ENCODE measurements at places on chromosomes 5 and 9. TPM values are rescaled to one million over a fixed set of nuclear protein-coding genes. Genes with fewer than 3 reads are reported as not detected.

Gene ANKS6
- 39.7 TPM for total RNA-seq

Gene FOXD4L3
- 0.36 TPM for total RNA-seq

Gene LCN9
- 0.57 TPM for total RNA-seq

Gene SEMA5A
- total RNA-seq: 4.3 TPM

Gene C9orf153
- total RNA-seq: 0.69 TPM

Gene ADRB2
- 0.22 TPM for total RNA-seq

- H3K4me3 ChIP-seq: no peak overlapping the region
- H3K27me3 ChIP-seq: peaks cover 23% of the 10 kb centered on the region
- peaks cover 6% of the 10 kb centered on the region for H3K4me1 ChIP-seq
- no peak overlapping the region for H3K27ac ChIP-seq
Measured at GRCh38 chr5:146630472-146630871, 114.5 kb upstream of the GPR151 start.

DNA sequence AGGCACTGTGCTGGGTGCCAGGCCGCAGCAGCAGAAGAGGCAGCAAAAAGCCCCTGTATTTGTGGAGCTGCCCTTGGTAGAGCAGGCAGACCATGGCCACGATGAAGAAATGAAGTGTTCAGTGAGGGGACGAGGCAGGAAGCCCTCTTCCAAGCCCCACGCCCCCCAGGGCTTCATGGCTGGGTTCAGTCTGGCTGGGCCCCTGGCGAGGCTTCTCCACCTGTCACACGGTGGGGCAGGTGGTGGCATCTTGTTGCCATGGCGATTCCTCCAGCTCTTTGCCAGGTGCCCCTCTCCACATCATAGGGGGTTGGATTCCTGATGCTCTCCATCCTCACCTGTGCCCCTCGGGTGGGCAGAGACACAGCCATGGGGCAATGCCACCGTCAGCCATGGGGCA is 21.5 kb downstream of the ADGRD2 start:
- H3K4me3 ChIP-seq: no peak overlapping the region
- H3K27me3 ChIP-seq: peaks cover 14% of the 10 kb centered on the region
- no peaks in the 10 kb centered on the region for H3K36me3 ChIP-seq
- H3K27ac ChIP-seq: peak overlapping the region; percentile 62

DNA sequence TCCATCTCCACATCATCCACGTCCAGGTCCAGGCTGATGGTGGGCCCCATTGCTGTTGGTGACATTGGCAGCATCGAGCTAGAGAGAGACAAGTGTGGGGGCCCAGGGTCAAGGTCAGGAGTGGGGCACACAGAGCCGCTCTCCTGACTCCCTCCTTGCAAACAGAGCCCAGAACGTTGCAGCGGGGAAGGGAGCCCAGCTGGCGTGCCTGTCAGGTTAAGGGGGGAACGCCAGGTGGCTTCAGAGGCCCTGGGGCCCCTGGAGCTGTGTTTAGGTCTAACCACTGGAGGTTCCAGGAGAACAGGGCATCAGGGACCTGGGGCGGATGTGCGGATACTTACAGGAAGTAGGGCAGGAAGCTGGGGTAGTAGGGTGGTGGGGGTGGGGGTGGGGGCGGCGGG is 7.5 kb downstream of the RNF44 start:
- H3K36me3 ChIP-seq: peaks cover 5% of the 10 kb centered on the region
- no peak overlapping the region for H3K4me3 ChIP-seq
- no peak overlapping the region for H3K27ac ChIP-seq
- DNase-seq: no peak
- H3K27me3 ChIP-seq: no peaks in the 10 kb centered on the region

DNA sequence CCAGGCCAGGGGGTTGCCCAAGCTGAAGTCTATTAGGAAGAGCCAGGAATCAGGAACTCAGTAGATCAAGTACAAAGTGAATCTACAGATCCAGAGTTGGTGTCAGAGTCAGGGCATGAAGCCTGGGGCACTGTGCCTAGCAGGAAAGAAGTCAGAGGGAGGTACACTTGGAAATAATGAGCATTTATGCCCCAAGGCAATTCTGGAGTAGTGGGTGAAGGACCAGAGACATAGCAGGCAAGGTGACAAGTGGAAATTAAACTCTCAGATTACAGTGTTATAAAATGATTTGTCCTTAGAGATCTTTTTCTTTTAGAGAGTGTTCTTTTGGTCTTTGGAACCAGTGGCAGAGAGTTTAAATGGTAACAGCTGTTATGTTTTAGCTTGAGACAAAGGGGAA is 138.0 kb downstream of the ADAMTSL1 start:
- no peaks in the 10 kb centered on the region for H3K36me3 ChIP-seq
- H3K27me3 ChIP-seq: no peaks in the 10 kb centered on the region
- no peaks in the 10 kb centered on the region for H3K4me1 ChIP-seq
- no peak for DNase-seq
- no peak overlapping the region for H3K4me3 ChIP-seq

DNA sequence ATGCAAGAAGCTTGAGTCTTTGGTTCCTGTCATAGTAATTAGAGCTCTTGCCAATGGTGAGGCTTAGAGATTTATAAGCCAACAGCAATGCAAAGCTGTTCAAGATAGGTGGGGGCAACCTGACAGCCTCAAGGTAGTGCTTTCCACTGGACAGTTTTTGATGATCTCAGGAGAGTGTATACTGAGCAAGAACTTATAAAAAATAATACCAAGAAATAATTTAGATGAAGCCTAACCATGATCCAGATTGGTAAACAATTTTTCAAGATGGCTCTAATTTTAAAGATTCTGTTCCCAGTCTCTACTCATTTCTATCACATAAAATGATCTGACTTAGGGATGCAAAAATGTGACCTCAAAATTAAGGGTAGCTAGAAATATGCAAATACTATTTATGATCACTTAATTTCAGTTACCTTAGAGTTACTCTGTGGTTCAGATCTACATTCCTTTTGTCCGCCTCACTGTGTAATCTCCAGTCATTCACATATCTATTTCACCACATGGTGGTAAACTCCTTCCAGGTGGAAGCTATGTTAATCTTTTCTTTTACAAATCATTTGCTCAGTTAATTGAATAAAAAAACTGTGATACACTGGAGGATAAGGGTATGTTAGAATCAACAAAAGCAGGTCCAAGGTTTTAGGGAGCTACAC is 1228.0 kb upstream of the C9orf72 start:
- no peak overlapping the region for H3K4me3 ChIP-seq
- no peaks in the 10 kb centered on the region for H3K36me3 ChIP-seq
- no peak for DNase-seq
- no peaks in the 10 kb centered on the region for H3K4me1 ChIP-seq
- H3K27ac ChIP-seq: no peak overlapping the region

GRCh38 chr9:119758241-119758640 is 389.0 kb upstream of the BRINP1 start:
- no peak overlapping the region for H3K4me3 ChIP-seq
- H3K27ac ChIP-seq: no peak overlapping the region
- no peaks in the 10 kb centered on the region for H3K36me3 ChIP-seq

- peak overlapping the region; percentile 92 for H3K27ac ChIP-seq
- no peaks in the 10 kb centered on the region for H3K36me3 ChIP-seq
- H3K4me3 ChIP-seq: peak overlapping the region; percentile 84
- peaks cover 20% of the 10 kb centered on the region for H3K4me1 ChIP-seq
- no peak for DNase-seq
Measured at GRCh38 chr5:75054134-75054930, 2.0 kb upstream of the GCNT4 start.

- H3K27ac ChIP-seq: no peak overlapping the region
- no peaks in the 10 kb centered on the region for H3K27me3 ChIP-seq
- peaks cover 3% of the 10 kb centered on the region for H3K36me3 ChIP-seq
- peaks cover 14% of the 10 kb centered on the region for H3K4me1 ChIP-seq
- H3K4me3 ChIP-seq: no peak overlapping the region
Measured at GRCh38 chr9:37988041-37988440, 81.0 kb downstream of the SHB start.

DNA sequence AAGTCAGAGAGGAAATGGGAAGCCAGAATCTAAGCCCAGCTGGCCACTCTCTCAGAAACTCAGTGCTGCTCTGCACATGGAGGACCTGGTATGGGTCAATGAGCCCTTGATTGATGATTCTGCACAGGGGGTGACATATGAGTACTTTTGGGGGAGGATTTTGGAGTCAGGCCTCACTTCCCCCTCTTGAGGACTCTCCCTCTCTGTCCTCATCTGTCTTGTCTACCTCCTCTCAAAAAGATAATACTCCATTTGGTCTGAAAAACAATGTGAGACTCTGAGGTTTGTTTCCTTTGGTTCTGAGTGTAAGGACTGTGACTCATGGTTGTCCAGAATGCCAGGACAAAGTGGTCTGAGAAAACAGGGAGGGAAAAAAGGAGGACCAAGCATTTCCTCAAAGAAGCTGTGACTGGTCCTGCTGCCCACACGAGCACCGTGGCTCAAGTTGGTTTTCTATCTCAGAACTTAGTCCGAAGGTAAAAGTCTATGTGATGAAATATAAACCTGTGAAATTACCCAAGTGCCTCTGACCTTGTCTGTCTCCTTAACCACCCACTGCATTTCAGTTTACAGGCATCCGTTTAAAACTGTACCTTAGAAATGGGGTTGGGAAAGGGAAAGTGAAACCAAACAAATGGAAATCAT is 11.1 kb downstream of the TTC39B start:
- DNase-seq: no peak
- no peaks in the 10 kb centered on the region for H3K27me3 ChIP-seq
- H3K4me1 ChIP-seq: peaks cover 8% of the 10 kb centered on the region
- peaks cover 17% of the 10 kb centered on the region for H3K36me3 ChIP-seq
- no peak overlapping the region for H3K27ac ChIP-seq
- H3K4me3 ChIP-seq: no peak overlapping the region

- H3K4me1 ChIP-seq: peaks cover 12% of the 10 kb centered on the region
- no peak overlapping the region for H3K27ac ChIP-seq
- DNase-seq: no peak
- H3K27me3 ChIP-seq: no peaks in the 10 kb centered on the region
- no peaks in the 10 kb centered on the region for H3K36me3 ChIP-seq
Measured at GRCh38 chr5:122262103-122262502, 49.9 kb upstream of the SNCAIP start.

DNA sequence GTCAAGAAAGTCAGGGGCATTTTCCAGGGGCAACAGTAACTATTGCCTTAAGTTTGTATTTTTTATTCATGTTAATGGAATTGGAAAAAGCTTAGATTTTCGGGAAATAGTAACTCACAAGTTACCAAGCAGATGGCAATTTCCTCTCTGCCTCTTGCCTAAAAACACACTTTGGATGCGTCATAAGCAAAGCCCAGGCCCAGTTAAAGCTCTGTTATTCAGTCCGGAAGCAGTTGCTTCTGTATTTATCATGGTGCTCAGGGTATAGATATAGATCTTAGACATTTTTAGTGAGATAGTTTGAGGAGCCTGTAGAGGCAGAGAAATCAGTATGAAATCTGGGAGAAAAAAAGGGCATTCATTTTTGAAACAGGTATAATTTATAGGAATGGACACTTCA is 260.3 kb upstream of the TNC start:
- H3K27me3 ChIP-seq: no peaks in the 10 kb centered on the region
- H3K4me3 ChIP-seq: no peak overlapping the region
- H3K36me3 ChIP-seq: peaks cover 2% of the 10 kb centered on the region
- no peak for DNase-seq
- no peak overlapping the region for H3K27ac ChIP-seq

DNA sequence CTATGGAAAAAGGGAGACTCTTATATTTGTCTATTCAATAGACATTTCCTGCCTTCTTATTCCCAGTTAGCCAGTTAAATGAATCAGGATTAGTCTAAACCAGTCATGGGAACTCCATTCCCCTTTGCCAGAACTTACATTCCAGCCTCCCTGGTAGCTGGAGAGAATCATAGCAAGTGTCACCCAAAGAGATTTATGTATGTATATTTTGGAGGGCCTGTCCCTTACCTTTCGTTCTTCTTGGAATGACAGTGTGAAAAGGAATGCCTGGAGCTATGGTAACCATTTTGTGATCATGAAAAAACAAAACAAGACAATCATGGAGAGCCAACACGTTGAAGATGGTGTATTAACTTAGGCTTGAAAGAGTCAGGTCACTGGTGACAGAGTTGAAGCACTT is 627.7 kb downstream of the CCDC171 start:
- no peak overlapping the region for H3K27ac ChIP-seq
- no peak overlapping the region for H3K4me3 ChIP-seq
- H3K4me1 ChIP-seq: peaks cover 1% of the 10 kb centered on the region
- no peak for DNase-seq
- no peaks in the 10 kb centered on the region for H3K27me3 ChIP-seq

GRCh38 chr9:88477300-88477751 is 57.7 kb upstream of the NXNL2 start:
- H3K4me1 ChIP-seq: peaks cover 9% of the 10 kb centered on the region
- no peak for DNase-seq
- no peak overlapping the region for H3K27ac ChIP-seq
- peaks cover 11% of the 10 kb centered on the region for H3K36me3 ChIP-seq
- H3K27me3 ChIP-seq: no peaks in the 10 kb centered on the region

DNA sequence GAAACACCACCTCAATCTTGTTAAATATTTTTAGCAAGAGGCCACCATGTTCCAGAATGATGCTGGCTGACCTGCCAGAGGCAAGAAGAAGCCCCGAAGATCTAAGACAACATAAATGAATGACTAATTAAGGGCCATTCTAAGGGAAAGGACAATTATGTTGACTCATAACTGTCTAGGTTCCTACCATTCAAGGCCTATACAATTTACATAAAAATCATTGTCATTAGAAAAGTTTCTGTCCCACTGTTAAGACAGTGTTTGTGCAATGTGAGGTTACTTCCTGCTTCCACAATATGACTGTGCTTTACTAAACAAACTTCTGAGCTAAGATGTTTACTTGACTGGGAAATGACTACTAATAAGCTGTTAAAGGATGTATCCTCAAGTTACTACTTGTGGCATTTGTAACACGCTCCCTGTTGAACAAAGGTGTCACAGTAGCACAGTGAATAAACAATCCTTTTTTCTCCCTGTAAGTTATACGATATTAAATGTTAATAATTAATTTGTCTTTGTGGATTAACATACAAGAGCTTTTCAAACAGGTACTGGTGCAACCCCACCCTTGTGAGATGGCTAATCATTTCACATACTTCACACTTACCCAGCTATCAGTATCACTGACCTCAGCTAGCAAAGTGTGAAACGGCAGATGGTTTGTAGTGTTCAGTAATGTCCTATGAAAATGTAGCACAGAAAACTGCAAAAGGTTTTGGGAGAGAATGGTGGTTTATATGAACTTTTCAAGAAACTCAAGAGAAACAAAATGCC is 195.8 kb downstream of the EFNA5 start:
- peak overlapping the region; percentile 49 for H3K27ac ChIP-seq
- no peaks in the 10 kb centered on the region for H3K27me3 ChIP-seq
- no peaks in the 10 kb centered on the region for H3K36me3 ChIP-seq

DNA sequence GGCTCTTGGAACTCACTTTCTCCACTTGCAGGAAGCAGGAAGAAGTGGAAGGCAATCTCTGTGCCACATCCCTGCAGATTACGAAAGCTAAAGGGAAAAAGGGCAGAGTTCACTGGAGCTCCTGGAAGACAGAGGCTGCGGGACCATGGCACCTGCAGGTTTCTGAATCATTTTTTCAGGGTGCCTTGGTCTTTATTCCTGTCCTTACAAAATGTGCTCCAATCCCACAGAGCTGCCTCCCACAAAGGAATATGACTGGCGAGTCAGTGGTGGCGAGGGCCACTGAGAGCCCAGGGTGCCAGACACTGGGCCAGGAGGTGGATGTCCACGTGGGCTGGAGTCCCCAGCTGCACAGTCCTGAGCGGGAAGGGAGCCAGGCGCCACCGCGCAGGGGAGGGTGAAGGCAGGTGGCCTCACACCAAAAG is 183.0 kb downstream of the FANCC start:
- DNase-seq: no peak
- no peaks in the 10 kb centered on the region for H3K27me3 ChIP-seq
- H3K36me3 ChIP-seq: peaks cover 2% of the 10 kb centered on the region
- no peak overlapping the region for H3K4me3 ChIP-seq
- H3K27ac ChIP-seq: no peak overlapping the region
